Activated T-cell treated with anti-CD3 and anti-CD28 coated beads, Interleukin-2, amount 50 U/mL, for 72 hours (primary cell): ENCODE measurements at places on chromosomes 7 and 10. TPM values are rescaled to one million over a fixed set of nuclear protein-coding genes. Genes with fewer than 3 reads are reported as not detected.

Gene SLC13A1
- total RNA-seq: not detected

- peaks cover 5% of the 10 kb centered on the region for H3K4me1 ChIP-seq
- peaks cover 12% of the 10 kb centered on the region for H3K27me3 ChIP-seq
- DNase-seq: no peak
- H3K27ac ChIP-seq: no peak overlapping the region
- no peaks in the 10 kb centered on the region for H3K36me3 ChIP-seq
- H3K4me3 ChIP-seq: no peak overlapping the region
Measured at GRCh38 chr10:78148216-78148960, 114.7 kb downstream of the RPS24 start.

DNA sequence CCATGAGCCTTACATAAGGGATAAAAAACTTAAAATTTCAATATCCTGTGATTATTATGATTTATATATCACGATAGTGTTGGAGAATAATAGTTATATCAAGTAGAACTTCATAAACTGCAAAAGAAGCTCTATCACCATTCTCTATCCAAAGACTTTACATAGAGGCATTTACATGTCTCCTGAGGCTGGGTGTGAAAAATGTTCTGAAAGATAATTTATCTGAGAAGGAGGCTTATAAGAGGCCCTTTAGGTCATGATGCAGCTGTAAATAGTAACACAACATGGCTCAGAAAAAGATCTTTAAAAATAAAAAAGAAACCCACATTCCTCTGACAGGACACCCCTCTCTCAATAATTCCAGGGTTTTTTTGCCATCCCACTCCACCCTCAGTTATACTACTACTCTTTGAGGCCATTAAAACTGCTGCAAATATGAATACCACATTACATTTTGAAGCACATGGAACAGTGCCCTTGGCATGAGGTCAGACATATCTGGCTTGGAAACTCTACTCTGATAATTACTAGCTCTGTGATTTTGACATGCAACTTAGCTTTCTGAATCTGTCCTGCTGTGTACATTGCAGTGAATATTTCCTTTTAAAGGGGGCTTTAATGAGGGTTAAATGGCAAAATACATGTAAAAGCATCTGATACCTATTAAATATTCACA lies 55.5 kb downstream of the SLC16A12 start:
- no peak for DNase-seq
- H3K4me3 ChIP-seq: no peak overlapping the region
- peaks cover 27% of the 10 kb centered on the region for H3K27me3 ChIP-seq
- H3K4me1 ChIP-seq: no peaks in the 10 kb centered on the region

Gene SYT15
- 1.6 TPM for total RNA-seq

DNA sequence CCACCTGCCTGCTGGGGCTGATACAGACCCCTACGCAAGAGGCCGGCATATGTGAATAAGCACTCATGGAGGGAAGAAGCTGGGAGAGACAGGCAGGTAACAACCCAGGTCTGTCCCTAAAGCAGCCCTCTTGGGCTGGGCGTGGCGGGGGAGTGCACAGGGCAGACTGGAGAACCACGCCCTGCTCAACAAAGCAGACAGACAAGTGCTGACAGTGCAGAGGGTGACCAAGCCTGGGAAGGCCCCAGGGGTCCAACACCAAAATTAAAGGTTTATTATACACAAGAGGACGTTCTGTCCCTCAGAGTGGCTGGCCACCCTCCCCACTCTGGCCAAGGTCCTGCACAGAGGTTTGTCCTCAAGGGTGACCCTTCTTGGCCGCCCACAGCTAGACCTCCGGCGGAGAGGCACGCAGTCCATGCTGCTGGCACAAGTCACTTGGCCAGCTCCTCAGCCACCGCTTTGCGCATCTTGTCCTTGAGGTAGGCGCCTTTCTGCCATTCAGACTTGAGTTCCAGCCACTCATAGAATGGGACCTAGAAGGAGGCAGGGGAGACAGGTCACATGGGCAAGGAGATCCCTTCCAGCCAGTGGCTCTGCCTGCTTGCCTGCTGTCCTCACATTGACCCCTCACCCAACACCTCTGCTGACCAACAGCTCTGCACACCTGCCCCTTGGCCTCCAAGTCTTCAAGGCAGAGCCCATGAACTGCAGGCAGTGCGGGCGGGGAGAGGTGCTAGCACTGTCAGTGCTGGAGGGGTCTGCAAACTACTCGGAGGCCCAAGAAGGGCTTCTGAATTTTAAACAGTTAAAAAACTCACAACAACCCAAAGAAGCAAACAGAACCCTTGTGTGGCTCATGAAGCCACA lies 11.4 kb upstream of the NACAD start:
- H3K27me3 ChIP-seq: no peaks in the 10 kb centered on the region
- no peaks in the 10 kb centered on the region for H3K4me1 ChIP-seq
- DNase-seq: no peak
- H3K27ac ChIP-seq: no peak overlapping the region

DNA sequence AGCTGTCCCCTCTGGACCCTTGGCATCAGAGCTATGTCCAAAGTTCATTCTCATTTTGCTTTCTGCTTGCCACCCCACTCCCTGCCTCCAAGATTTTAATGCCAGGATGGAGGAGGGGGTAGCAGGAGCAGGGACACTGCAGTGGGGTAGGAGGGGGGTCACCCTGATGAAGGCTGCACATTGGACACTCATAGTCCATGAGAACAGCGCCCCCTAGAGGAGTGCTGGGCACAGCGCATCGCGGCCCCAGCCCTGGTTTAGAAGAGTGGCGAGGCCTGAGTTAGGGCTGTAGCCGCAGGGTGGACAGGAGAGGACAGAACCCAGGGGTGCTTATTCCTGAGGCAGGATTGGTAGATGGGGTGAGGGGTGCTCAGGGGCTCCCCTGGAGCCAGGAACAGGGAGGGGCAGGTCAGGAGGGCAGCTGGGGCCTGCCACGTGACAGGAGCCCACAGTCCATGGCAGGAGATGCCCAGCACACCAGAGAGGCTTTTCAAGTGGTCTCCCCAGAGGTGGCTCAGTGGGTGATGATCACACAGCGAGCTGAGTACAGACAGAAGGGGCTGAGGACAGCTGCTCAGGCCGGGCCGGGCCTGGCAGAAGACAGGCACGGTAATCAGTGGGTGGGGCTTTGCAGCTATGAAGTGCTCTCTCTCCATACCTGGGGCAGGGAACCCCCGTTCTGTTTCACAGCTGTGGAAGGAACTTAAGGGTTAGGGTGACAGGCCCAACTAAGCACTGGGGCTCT lies 71.4 kb downstream of the NEURL1 start:
- H3K27me3 ChIP-seq: no peaks in the 10 kb centered on the region
- no peak overlapping the region for H3K27ac ChIP-seq
- H3K4me1 ChIP-seq: no peaks in the 10 kb centered on the region
- DNase-seq: peak; percentile 60
- H3K36me3 ChIP-seq: no peaks in the 10 kb centered on the region

Gene HSPB1
- 39.7 TPM for total RNA-seq

DNA sequence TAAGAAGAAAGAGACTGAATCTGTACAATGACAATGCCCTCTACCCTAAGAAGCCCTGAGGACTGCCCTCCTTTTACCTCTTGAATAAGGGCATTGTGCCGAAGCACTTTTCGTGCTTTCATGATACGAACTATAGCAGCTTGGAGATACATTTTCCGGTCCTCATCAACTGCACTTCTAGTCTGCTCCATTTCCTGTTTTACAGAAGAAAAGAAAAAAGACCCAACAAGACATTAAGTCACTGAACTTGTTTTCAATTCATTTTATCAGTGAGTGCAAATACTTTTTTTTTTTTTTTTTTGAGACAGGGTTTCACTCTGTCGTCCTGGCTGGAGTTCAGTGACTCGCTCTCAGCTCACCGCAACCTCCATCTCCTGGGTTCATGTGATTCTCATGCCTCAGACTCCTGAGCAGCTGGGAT lies 78.4 kb downstream of the CUL2 start:
- H3K27me3 ChIP-seq: no peaks in the 10 kb centered on the region
- H3K27ac ChIP-seq: peak overlapping the region; percentile 85
- H3K4me1 ChIP-seq: peaks cover 15% of the 10 kb centered on the region

GRCh38 chr7:5345171-5345570 lies 62.4 kb downstream of the SLC29A4 start:
- DNase-seq: no peak
- H3K27ac ChIP-seq: no peak overlapping the region
- H3K27me3 ChIP-seq: no peaks in the 10 kb centered on the region
- peaks cover 42% of the 10 kb centered on the region for H3K36me3 ChIP-seq

Gene RFC2
- 95.3 TPM for total RNA-seq

- no peaks in the 10 kb centered on the region for H3K4me1 ChIP-seq
- no peaks in the 10 kb centered on the region for H3K36me3 ChIP-seq
- H3K27me3 ChIP-seq: peaks cover 9% of the 10 kb centered on the region
- H3K4me3 ChIP-seq: no peak overlapping the region
- no peak overlapping the region for H3K27ac ChIP-seq
Measured at GRCh38 chr10:113476191-113476590, 76.7 kb upstream of the HABP2 start.

DNA sequence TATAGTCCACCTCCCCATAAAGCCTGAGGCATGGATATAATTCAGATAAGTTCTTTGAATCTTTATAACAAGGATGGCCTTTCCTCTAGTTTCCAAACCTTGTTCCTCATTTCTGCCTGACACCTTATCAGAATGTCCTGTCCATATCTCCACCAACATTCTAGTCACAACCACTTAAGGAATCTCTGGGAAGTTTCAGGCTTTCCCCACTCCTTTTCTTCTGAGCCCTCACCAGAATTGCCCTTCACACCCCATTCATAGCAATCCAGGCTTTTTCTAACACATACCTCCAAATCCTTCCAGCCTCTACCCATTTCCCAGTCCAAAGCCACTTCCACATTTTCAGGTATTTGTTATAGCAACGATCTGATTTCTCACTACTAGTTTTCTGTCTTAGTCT lies 18.0 kb upstream of the DIP2C start:
- H3K27ac ChIP-seq: no peak overlapping the region
- peaks cover 32% of the 10 kb centered on the region for H3K27me3 ChIP-seq
- peaks cover 3% of the 10 kb centered on the region for H3K36me3 ChIP-seq
- no peaks in the 10 kb centered on the region for H3K4me1 ChIP-seq

Gene HOXA4
- total RNA-seq: 0.79 TPM

GRCh38 chr10:123136221-123136805 lies 543 bp downstream of the HMX3 start:
- H3K4me1 ChIP-seq: peaks cover 41% of the 10 kb centered on the region
- peaks cover 2% of the 10 kb centered on the region for H3K36me3 ChIP-seq
- DNase-seq: no peak
- no peak overlapping the region for H3K27ac ChIP-seq

DNA sequence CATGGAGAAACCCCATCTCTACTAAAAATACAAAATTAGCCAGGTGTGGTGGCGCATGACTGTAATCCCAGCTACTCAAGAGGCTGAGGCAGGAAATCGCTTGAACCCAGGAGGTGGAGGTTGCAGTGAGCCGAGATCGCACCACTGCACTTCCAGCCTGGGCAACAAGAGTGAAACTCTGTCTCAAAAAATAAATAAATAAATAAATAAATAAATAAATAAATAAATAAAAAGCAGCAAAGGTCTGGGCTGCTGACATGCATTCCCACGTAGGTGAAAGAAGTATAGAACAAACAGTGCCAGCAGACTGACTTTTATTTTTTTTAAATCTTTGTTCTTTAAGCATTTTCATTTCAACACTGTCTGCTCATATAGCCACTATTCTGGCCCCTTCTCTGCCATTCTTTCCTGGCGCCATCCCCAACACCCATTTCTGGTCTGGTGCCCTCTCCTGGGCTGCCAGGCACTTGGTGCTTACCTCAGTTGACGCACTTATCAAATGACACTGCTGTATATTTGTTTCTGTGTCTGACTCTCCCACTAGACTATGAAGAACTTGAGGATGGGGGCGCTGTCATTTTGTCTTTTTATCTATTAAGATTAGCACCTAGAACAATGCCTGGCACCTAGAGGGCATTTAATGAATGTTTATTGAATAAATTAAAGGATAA lies 15.6 kb downstream of the FAM107B start:
- H3K27me3 ChIP-seq: no peaks in the 10 kb centered on the region
- DNase-seq: peak; percentile 19
- no peaks in the 10 kb centered on the region for H3K36me3 ChIP-seq
- no peak overlapping the region for H3K27ac ChIP-seq
- no peak overlapping the region for H3K4me3 ChIP-seq
- peaks cover 12% of the 10 kb centered on the region for H3K4me1 ChIP-seq

DNA sequence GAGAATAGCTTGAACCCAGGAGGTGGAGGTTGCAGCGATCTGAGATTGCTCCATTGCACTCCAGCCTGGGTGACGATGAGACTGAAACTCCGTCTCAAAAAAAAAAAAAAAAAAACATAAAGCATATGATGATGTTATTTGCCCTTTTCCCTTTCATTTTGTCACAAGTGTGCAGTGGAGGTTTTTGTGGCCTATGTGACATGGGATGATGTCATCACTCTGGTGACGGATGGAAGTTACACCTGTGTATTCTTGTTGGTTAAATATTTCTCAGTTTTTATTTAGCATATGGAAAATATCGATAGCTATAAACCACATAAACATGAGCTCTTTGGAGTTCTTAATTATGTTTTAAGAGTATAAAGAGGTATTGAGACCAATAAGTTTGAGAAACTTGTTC lies 71.8 kb upstream of the EMX2 start:
- DNase-seq: no peak
- no peak overlapping the region for H3K27ac ChIP-seq
- H3K4me1 ChIP-seq: no peaks in the 10 kb centered on the region

GRCh38 chr10:71817831-71818655 lies 33.0 kb downstream of the PSAP start:
- no peak overlapping the region for H3K4me3 ChIP-seq
- H3K27ac ChIP-seq: no peak overlapping the region
- DNase-seq: no peak
- H3K36me3 ChIP-seq: peaks cover 4% of the 10 kb centered on the region
- peaks cover 16% of the 10 kb centered on the region for H3K4me1 ChIP-seq

DNA sequence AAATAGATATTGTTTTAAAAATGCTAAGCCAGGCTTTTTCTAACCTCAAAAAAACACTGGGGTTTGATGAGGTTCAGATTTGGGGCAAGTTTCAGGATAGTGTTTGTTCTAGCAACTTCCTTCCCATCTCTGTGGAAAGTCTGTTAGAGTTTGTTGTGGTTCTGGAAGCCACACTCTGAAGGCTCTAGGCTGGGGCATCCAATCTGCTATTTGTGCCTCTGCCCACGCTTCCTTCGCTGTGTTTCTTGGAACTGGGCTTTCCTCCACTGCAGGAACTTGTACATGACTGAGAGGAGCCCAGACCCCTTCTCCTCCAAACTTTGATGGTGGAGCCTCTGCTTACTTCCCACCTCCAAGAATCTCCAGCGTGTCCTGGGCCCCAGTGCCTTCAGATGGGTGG lies 108.5 kb upstream of the SLC25A13 start:
- no peaks in the 10 kb centered on the region for H3K36me3 ChIP-seq
- peaks cover 9% of the 10 kb centered on the region for H3K4me1 ChIP-seq
- no peak for DNase-seq
- no peak overlapping the region for H3K4me3 ChIP-seq
- no peaks in the 10 kb centered on the region for H3K27me3 ChIP-seq

DNA sequence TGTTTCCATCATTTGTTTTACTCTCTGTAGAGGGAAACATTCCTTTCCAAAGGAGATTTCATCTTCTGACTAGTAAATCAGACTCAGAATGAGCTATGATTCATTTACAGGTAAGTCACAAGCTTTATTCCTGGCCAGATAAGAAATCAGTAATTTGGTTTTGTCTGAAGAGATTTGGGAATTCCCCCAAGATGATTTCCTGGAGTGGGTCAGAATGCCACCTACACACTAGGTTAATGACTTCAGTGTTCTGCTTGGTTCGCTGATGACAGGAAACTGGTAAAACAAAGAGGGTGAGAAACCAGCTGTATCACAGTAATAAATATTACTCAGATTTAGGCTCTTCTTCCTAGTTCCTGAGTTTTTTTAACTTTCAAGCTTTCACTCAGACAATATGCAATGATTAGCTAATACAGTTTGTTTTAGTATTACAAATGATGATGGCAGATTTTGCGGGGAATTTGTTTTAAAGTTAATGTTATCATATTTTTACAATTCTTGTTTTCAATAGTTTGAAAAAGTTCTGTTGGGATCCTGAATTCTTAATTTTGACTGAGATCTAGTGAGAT lies 8.3 kb upstream of the ASZ1 start:
- peaks cover 9% of the 10 kb centered on the region for H3K4me1 ChIP-seq
- DNase-seq: peak; percentile 1
- H3K27ac ChIP-seq: peak overlapping the region; percentile 14
- peak overlapping the region; percentile 29 for H3K4me3 ChIP-seq
- H3K36me3 ChIP-seq: no peaks in the 10 kb centered on the region
